EH (cell line): ENCODE measurements at places on chromosomes 3 and 15.

DNA sequence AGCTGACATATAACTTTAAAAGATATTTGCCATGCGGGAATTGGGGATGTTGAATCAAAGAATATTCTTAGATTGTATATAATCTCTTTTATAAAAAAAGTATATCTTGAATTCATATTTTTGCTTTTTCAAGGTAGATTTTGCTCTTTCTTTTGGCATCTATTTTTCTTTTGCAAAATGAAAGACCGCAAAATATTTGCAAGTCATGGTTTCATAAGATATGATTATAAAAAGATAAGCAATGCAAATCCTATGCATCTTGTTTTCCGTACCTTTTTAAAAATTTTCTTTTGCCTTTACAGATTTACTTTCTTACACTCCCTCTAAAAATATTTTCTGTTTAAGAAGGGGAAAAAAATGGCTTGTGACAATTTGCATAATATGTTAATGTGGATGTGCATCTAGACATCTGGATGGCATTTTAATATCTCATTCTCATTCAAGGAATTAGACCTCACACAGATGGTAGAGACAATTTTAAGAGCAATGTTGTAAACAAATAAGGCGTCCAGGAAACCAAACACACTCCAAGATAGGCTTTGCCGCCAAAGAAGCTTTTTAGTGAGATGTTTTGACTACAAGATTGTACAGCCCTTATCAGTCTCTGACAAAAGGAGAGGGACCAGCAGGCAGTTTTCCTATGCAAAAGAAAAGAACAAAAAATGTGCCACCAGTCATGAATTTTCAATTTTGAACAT, 371.1 kb downstream of the CHL1 start:
- no peak for DNase-seq

GRCh38 chr15:51837792-51838251, 8.4 kb downstream of the TMOD3 start:
- DNase-seq, result peak; percentile 31

GRCh38 chr3:52053307-52054304, 2.8 kb downstream of the DUSP7 start:
- peak; percentile 60 for DNase-seq

DNA sequence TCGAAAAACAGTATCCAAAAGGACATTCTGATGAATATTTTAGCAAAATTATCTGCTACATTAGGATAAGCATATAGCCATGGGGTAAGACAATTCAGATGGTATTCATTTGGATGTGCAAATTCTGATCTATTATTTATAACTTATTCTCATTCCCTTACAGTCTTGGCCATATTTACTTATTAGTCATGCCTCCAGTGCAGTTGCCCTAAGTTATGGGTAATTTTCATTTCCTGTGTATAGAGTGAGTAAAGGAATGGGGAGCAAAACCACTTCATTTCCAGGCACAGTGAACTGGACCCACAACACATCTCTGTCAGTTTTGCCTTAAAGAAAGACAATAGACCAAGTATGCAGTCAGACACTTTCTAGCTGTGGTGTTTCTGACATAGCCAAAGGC, 134.3 kb downstream of the POLQ start:
- DNase-seq, result peak; percentile 39

DNA sequence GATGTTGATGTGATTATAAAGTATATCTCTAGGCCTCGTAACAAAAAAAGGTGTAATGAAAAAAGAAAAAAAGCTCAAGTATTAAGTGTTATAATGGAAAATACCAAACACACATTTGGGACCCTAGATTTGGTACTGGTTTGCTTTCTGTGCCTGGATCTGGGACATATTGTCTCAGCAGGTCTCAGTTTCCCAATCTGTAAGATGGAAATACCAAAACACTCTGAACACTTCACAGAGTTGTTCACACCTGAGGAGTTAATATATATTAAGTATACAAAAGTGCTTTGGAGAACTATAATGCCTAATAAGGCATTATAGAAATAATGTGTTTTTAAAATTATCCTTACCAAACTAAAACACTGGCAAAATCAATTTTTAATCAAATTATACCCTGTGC, 60.0 kb downstream of the CLASP2 start:
- DNase-seq, result no peak

DNA sequence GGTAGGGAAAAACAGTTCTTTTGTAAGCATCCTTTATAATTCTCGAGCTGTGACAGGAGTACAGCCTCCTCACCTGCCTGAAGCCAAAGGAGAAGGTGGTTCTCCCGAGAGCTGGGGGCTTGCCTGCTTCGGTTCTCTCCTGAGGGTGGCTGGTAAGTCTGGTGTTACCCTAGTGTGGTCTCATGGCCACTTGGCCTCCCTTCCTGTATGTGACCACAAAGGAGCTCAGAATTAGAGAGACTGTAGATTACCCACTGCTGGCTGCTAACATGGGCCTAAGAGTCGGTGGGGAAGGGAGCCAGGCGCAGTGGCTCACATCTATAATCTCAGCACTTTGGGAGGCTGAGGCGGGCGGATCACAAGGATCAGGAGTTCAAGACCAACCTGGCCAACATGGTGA, 12.6 kb downstream of the PDHB start:
- no peak for DNase-seq

DNA sequence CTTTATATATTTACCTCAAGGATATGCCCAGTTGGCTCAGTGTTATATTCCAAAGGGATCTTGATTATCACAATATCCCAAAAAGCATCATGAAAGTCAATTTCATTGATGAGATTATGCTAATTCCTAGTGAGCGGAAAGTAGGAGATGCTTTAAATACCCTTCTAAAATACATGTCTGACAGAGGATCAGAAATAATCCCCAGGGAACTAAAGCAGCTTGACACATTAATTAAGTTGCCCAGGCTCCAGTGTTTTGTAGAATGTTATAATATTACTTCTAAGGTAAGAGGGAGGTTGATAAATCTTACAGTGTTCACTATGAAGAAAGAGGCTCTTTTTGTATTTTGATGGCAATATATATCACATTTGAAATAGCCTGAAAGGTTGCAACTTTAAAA, 767.5 kb upstream of the ROBO1 start:
- DNase-seq, result no peak

GRCh38 chr3:57983734-57984518, 24.3 kb upstream of the FLNB start:
- DNase-seq, result peak; percentile 96

DNA sequence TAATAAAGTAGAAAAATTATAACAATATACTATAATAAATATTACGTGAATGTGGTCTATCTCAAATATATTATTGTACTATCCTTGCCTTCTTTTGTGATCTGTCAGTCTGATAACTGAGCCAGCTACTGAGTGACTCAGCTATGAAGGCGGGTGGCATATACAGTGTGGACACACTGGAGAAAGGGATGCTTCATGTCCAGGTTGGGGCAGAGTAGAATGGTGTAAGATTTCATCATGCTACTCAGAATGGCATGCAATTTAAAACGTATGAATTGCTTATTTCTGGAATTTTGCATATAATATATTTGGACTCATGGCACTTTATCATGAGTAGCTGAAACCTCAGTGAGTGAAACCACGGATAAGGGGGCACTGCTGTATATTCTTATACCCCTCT, 172.9 kb upstream of the TBC1D5 start:
- peak; percentile 3 for DNase-seq

- no peak for DNase-seq
Measured at GRCh38 chr15:93321881-93322282, 232.9 kb upstream of the RGMA start.

DNA sequence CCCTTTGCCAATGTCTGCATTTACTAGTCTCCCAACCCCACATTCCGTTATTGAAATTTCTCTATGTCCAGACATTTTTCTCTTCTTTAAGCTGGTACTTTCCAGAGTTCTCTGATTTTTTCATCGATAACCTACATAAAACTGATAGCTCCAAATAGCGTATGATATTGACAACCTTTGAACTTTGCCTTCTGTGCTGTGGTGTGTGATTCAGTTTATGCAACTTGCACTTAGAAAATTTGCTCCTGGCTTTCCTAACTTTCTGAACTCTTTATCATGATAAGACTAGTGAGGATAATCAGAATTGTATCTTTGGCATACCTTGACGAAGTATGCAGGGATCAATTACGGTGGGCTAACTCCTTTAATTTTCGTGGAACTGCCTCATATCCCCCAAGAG, 1261.3 kb downstream of the SI start:
- DNase-seq, result no peak

- DNase-seq, result peak; percentile 3
Measured at GRCh38 chr3:37571269-37571668, 290.4 kb upstream of the CTDSPL start.

- DNase-seq, result no peak
Measured at GRCh38 chr3:40397129-40397528, 10.1 kb downstream of the ENTPD3 start.

GRCh38 chr15:65732698-65733097, 59.4 kb downstream of the DENND4A start:
- DNase-seq, result no peak

- no peak for DNase-seq
Measured at GRCh38 chr3:130516645-130517512, at the start of gene COL6A6. TSS of gene COL6A6 (plus strand) at chr3:130517177. CDS start at chr3:130560365, 43,188 bp downstream.

- peak; percentile 59 for DNase-seq
Measured at GRCh38 chr3:138941259-138941885, 5.6 kb downstream of the FOXL2 start.

- DNase-seq, result no peak
Measured at GRCh38 chr15:47273864-47274263, 443.4 kb upstream of the SEMA6D start.

GRCh38 chr15:40789999-40790398, 16.9 kb upstream of the ZFYVE19 start:
- no peak for DNase-seq

DNA sequence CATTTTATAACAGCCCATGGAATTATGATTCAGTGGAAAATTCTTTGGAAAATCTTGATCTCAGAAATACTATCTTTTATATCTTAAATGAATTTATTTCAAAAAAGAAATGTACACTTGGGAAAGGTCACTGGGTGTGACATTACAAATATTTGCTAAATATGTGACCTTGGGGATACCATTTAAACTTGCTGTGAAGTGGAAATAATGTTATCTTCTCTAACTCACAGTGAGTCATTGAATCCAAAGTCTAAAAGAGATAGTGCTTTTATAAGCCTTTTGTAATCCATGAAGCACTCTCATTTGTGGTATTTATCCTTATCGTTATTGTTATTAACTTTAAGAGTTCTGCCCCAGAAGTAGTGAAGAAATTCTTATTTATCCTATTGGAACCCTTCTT, 289.8 kb upstream of the SEMA6D start:
- peak; percentile 28 for DNase-seq

DNA sequence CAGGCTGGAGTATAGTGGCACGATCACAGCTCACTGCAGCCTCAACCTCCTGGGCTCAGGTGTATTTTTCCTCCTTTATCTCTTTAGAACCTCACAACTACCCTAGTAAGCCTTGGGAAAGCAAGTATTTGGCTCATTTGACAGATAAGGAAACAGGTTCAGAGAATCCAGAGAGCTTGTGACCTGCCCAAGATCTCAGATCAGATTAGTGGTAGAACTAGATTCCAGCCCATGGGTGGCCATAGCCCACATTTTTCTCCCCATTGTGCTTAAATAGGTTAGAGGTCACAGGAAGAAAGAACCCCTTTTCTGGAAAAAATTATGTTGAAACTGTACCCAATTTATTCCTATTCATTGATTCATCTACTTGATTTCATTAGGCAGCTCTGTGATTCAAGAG, 64.3 kb downstream of the TSC22D2 start:
- DNase-seq, result no peak
